ENCODE measurements at places on chromosomes 12 and 14.

DNA sequence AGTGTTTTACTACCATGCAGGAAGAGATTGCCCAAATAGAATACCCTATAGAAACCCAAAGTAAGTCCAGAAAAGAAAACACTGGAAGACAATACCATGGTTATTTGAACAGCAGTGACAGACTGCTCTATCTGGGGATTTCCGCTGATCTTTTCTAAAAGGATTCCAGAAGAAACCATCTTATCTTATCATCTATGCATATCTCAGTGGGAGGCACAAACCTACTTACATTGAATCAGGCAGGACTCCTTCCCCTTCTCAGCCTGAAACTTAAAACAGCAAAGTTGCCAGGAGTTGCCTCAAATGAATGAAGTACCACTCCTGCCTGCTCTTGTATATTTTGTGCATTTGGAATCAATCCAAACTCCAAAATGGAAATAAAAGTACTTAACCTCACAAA is 56.7 kb upstream of the NR2C1 start:
- DNase-seq = no peak

DNA sequence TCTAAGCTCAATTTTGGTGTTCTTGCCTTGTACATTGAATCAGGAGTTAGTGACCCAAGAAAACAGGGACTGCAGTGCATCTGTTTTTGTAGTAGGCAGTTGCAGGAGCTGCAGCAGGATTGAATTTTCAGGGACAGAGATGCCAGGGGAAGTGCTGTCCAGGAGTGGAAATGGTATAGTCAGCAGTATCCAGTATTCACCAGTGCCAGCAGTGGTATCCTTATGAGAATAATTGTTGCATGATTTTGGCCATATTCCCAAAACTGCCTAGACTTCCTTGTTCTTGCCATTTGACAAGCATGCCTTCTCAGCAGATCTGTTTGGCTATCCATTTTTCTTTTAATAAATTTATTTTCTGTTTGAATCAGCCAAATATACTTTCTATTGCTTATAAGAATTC is 18.6 kb upstream of the ABCD2 start:
- DNase-seq = no peak

- DNase-seq = no peak
These were observed 94.5 kb downstream of the NTS start for GRCh38 chr12:85968606-85969005.

DNA sequence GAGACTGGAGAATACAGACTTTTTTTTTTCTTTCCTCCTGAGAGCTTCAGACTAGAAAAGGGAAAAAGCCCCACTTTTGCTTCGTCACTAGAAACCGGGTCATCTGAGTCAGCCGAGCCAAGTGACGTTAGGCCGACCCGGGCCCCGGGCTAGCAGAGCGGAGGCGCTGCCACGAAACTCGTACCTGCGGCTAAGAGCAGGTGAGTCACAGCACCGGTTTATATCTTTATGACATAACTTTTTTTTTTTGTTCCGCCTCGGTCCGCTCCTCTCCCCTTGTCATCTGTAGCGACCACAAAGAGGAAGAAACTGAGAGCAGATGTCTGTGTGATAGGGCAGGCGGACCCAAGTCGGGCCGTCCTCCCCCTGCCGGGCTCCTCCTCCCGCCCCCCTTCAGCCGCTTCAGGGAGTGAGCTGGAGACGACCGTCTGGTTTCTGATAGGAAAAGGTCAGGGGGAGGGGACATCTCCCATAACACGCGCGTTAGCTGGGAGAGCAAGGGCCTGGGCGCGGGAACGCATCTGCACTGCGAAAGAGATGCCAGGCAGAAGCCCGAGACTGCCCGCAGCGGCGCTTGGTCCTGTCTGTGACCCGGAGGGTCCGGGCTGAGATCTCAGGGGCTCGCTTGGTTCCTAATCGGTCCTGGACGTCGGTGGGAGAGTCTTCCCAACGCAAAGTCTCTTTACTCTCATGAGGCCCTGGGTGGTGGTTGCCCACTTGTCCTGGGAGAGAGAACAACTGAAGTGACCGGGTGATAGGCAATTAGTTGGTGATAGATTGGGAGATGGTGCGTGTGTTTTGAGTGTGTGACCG is 586 bp downstream of the TTC6 start:
- DNase-seq = peak; percentile 31

DNA sequence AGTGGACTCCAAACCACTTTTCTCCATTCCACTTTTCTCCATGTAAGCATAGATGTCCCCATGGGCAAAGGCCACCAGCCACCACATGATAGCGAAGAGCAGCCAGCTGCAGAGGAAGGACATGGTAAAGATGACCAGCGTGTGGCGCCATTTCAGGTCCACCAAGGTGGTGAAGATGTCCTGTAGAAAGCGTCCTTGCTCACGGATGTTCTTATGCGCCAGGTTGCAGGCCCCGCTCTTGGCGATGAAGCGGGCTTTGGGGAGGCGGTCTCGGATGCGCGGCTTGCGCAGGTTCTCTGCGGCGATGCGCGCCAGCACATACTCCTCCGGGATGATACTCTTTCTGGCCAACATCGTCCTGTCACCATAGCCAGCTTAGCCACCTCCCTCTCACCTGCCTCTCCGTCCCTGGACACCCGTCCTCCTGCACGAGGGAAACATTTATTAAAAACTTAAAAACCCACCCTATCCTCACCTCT is 1.2 kb downstream of the KCNJ8 start:
- DNase-seq = peak; percentile 6

DNA sequence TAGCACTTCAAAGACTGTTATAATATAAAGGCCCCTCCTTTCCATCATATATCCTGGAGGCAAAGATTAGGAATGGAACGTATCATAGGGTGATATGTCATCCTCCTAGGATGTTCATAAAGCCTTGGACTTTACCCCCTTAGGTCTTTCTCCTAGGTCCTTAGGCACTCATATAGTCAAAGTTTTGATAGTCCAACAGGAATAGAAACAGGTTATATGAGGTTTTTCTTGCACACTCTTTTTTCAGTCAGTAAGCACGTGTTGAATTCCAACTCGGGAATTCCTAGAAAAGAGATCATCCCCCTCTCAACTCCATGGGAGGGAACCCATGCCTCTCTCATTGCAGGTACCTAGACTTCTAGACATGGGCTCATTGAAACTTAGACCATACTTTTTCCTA is 20.1 kb upstream of the MAGOHB start:
- DNase-seq = peak; percentile 90

DNA sequence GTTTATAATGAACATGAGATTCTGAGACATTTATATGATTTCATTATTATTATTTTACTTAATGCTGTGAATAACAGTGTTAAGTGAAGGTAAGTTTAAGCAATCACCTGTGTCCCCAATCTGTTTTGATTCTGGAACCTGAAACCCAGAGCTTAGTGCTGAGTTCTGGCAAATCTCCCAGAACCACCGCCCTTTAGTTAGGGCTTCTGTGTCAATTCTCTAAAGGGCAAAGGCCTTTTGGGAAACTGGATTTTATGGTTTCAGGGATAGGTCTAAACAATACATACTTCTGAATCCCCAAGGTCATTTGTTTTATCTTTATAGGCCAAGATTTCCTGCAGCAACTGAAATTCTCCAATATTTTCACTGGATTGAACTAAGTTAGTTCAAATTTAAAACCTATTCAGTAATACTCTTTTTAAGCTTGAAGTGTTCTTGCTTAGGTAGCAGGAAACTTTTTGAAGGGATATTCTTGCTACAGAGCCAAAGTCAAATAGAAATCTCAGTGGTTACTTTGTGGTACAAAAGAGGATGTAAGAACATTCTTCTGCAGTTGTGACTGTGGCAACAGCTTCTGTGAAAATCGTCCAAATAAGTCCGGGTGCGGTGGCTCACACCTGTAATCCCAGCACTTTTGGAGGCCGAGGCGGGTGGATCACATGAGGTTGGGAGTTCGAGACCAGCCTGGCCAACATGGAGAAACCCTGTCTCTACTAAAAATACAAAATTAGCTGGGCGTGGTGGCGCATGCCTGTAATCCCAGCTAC is 10.0 kb upstream of the PKP2 start:
- DNase-seq = no peak

DNA sequence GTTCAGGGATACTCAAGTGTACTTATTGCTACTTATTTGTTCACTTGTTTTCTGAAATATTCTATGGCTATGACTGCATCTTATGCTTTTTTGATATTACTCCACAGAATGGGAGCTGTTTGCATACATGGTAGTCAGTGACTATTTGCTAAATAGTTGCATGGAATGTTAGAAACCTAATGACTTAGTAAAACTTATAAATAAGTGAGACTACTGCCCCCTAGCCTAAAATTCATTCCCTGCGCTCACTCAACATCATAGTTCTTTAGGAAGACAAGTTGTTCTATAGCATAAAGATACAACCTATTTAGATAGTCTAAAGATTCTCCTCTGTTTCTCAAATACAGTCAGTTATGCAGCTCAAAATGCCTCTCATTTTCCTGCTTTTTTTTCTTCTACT is 305.5 kb downstream of the CEP128 start:
- DNase-seq = no peak

- peak; percentile 41 for DNase-seq
These were observed 28.0 kb upstream of the TMCC3 start for GRCh38 chr12:94678379-94678778.

GRCh38 chr14:22597771-22598098 is 365 bp upstream of the ABHD4 start:
- DNase-seq = no peak

DNA sequence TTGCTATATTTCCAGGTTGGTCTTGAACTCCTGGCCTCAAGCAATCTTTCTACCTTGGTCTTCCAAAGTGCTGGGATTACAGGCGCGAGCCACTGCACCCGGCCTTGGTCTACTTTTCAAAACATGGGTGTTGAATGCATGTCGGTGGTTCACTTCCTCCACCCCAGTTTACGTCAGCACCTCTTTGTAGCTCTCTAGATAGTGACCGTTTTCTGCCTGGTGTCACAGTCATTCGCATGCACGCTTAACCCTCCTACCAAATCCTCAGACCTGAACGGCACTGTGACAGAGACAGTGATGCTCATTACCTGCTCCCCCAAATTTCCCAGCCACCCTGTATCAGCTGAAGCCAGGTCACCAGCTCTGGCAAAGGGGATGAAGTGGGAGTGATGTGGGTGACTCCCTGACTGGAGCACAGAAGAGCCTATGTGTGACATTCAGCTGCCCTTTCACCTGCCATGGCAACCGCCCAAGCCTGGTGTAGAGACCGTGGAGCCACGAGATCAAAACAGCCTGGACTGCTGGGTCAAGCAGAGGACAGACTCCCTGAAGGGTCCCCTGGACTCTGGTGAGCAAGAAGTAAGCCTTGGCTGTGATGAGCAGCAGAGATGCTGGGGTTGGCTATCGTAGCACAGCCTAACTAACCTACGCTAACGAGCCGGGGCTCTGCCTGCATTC is 66.2 kb upstream of the GPR68 start:
- no peak for DNase-seq

DNA sequence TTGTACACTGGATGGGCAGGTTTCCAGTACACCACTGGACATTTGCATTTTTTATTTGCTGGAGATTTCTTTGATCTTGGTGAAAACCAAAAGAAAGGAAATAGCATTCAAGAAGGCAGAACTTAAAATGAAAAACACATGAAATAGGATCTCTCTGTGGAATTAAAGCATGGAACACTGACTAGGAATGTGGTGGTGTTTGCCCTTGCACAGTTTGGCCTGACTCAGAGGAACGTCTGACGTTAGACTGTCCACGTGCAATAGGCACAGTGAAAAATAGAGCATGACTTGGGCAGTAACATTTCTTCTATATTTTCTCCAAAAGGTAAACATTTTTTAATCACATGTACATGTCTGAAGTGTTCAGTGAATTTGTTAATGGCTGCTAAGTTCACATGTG is 474.1 kb upstream of the PRICKLE1 start:
- no peak for DNase-seq

GRCh38 chr14:98120831-98121464 is 1151.0 kb downstream of the BCL11B start:
- DNase-seq = no peak

DNA sequence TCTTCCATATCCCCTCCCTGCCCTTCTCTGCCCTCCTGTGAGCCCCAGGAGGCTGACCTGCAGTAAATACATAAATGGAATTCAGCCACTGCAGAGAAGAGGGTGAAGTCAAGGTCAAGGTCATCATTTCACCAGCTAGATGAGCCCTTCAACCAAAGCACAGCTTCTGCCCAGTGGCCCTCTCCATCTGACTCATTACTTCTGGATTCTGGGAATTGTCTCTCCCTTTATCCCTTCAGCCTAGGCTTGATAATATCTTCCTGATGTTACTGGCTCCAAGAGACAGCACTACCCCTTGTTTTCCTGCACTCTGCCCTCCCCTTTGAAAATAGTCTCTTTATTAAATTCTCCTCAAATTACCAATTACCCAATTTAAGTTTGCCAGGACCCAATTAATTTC is 64.5 kb downstream of the TTC9 start:
- no peak for DNase-seq

- no peak for DNase-seq
These were observed 8.3 kb downstream of the PTPRB start for GRCh38 chr12:70628701-70629480.

GRCh38 chr14:79089576-79089975 is 919.4 kb downstream of the NRXN3 start:
- DNase-seq = no peak

- DNase-seq = peak; percentile 73
These were observed 91.0 kb downstream of the LRRC74A start for GRCh38 chr14:76917158-76917596.

GRCh38 chr14:104446611-104447010 is 133.0 kb upstream of the C14orf180 start:
- no peak for DNase-seq

- DNase-seq = no peak
These were observed 328.3 kb upstream of the RTL1 start for GRCh38 chr14:101231828-101232227.

DNA sequence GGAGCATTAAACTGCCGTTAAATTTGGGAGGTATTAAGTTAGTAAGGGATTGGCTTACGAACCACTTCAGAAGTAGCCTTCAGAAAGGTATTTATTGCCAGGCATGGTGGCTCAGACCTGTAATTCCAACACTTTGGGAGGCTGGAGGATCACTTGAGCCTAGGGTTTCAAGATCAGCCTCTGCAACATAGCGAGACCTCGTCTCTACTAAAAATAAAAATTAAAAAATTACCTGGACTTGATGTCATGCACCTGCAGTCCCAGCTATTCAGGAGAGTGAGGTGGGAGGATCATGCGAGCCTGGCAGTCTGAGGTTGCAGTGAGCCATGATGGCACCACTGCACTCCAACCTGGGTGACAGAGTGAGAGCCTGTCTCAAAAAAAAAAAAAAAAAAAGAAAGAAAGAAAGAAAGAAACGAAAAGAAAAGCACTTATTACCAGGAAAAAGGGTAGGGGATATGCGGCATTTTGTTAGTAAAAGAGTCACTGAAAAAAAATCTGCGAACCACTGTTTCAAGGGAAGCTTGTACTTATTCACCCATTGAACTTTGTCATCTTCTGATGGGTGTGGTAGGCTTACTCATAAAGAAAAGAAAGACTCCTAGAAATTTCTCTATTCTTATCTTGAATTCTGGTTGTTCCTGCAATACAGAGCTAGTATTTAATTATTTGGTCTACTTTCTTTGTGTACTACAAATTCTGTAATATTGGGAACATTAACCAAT is 33.6 kb upstream of the PLEKHA5 start:
- peak; percentile 76 for DNase-seq

- peak; percentile 54 for DNase-seq
These were observed 9.5 kb upstream of the CSAD start for GRCh38 chr12:53190108-53190729.

- peak; percentile 31 for DNase-seq
These were observed at the start of gene LUM for GRCh38 chr12:91111366-91112325. Gene LUM, minus strand, starts transcription at chr12:91111494. Its CDS starts 2,515 bp downstream, at chr12:91108979.

GRCh38 chr12:95439461-95440230 is 34.3 kb upstream of the METAP2 start:
- DNase-seq = no peak
